ENCODE measurements at places on chromosomes 13 and 19. TPM values are rescaled to one million over a fixed set of nuclear protein-coding genes. Genes with fewer than 3 reads are reported as not detected.

DNA sequence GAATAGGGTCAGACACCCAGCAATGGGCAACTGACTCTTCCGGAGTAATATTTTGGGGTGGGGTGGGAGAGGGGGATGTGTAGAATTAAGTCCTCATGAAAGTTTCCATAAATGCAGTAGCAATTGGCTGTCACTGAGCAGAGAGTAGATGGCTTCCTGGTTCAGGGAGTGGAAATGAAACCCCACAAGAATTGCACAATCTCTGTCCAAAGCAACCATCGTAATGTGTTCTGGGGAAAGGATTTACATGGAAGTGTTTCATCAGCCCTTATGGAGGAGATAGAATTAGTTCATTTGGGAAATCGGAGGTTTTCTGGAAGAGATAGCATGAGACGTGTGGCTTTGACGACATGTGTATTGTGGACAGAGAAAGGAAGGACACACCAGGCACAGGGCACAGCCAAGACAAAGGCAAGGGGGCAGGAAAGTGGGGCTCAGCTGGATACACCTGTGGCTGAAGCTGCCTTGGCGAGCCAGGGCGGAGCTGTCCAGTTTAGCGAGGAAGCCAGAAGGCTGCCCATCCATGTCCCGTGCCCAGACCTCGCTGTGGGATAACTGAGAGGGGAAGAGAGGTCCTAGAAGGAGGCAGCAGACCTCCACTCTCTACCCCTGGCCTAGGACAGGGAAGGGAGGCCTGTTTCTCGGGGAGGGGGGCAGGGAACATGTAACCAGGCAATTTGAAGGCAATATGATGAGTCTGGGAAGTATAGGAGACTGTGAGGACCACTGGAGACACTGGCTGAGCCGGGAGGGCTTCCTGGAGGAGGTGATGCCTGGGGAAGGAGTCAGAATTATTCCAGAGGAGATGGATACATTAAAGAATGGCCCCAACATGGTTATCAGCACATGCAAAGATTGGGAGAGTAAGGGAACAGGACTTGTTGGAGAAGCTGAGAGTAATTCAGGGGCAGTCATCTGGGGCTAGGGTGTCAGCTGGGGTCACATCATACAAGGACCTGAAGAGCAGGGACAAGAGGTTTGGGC, 2.6 kb upstream of the CLEC4G start:
- peak; percentile 41 for DNase-seq

GRCh38 chr13:24218977-24219376, 58.5 kb downstream of the SPATA13 start:
- no peak for DNase-seq

DNA sequence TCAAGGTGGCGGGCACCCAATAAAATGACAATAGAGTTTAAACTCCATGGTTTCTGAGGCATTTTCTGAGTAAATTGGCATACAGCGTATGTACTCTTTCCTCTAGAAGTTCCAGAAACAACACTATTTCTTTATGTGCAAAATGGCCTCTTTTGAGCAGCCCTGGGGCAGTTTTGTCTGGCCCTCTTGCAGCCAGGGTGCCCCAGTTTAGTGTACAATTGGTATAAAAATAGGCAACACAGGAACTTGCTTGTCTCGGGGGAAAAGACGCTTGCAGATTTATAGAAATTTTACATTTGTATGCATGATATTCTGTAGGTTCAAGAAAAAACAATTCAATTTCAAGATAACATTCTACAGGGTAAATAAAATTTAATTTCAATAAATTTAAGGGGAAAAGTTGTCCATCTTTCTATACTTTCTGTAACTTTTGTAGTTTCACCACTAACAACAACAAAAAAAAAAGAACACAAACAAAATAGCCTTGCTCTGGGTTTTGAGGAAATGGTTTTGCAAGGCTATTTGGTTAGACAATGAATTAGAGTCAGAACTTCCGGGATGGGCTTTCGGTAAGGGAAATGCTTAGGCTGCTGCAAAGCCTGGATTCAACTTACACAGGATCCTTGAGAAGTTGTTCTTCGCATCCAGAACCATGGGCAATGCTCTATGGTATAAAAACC, 45.3 kb downstream of the LRCH1 start:
- no peak for DNase-seq

- no peak for DNase-seq
These were observed 462.0 kb upstream of the ZNF507 start for GRCh38 chr19:31883296-31883990.

GRCh38 chr13:112456138-112457056, 80.2 kb downstream of the SPACA7 start:
- no peak for DNase-seq

GRCh38 chr13:109981000-109981399, 194.6 kb upstream of the IRS2 start:
- DNase-seq, result no peak

DNA sequence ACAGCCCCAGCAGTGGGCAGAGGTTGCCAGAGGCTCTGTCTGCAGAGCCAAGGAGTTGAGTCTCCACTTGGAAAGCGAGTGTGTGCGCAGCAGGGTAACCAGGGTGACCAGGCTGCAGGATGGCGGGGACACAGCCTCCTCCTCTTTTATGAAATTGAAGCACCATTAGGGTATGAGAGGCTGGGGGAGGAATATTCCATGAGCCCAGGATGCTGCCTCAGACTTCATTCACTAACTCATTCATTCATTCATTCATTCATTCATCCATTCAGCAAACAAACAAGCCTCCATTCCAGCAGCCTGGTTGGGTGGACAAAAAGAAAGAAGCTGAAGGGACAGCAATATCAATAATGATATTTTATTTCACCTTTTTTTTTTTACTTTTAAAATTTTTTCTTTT, 6.6 kb upstream of the LMTK3 start:
- no peak for DNase-seq

GRCh38 chr19:16034958-16035560, 41.2 kb upstream of the TPM4 start:
- DNase-seq, result no peak

GRCh38 chr19:28296506-28296905, 916.4 kb downstream of the UQCRFS1 start:
- no peak for DNase-seq

- DNase-seq, result no peak
These were observed 86.8 kb downstream of the UBL3 start for GRCh38 chr13:29763436-29764180.

GRCh38 chr13:112842931-112843391, 126.1 kb upstream of the MCF2L start:
- no peak for DNase-seq

GRCh38 chr19:3046698-3047495, 15.4 kb downstream of the TLE5 start:
- no peak for DNase-seq

DNA sequence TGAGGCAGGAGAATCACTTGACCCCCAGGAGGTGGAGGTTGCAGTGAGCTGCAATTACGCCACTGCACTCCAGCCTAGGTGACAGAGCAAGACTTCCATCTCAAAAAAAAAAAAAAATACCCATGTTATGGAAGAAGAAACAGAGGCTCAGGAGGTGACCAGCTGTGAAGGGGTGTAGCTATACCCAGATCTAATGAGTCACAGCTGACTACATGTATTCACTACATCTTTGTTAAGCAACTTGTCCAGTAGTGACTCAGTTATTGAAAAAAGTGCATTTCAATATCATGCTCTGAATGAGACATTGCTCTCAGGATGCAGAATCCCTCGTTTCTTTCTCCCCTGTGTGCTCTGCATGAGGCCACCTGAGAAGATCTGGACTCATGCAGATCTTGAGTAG, 16.1 kb upstream of the SPART start:
- no peak for DNase-seq

DNA sequence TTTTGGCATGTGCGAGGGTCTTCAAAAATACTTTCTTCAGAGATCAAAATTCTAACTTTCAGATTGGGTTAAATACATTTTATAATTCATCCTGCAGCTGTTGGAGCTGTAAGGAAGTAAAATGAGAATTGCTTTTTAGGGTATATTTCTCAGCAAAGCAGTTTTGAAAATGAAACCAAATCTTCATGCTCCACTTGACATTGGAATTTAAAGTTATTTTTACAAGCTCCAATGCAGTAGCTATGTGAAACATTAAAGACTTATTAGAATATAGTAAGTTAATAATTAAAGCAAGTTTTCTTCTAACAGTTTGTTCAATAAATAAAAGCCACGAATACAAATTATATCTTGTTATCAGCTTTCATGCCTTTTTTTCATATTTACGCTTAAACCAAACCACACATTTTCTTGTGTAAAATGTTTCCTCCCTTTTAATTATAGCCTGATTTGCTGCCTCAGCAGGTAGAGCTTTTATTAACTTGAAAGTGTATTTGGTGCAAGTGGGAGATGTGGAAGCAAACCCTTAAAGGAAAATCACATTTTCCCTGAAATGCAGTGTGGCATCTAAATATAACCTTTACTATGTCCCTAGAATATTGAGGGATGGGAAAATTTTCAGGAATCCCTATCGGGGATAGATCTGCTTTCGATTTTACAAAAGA, 12.4 kb upstream of the MICU2 start:
- DNase-seq, result no peak

GRCh38 chr19:42286349-42287016, 15.4 kb upstream of the PRR19 start:
- no peak for DNase-seq

DNA sequence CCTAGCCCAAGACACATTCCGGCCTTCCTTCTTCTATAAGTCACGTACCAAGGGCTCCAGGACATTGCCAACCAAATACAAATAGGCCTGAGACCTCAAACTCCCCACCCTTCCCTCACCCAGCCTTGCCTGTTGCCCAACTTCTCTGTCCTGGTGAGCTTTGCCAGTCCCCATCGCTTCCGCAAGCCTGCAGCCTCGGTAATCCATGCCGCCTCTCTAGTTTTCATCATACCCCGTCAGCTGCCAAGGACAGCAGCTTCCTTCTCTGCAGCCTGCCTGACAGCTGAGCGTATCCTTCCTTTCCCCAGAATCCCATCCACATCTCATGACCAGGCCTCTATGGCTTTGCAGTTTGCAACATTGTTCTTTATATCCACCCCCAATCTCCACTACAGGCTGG, 36.6 kb upstream of the POMP start:
- DNase-seq, result no peak

Gene RYR1
- 0.02 TPM for total RNA-seq

Gene TUBA3C
- not detected for total RNA-seq

Gene C1QTNF9B
- total RNA-seq, result not detected

Gene CRYL1
- 14.8 TPM for total RNA-seq

Gene ZNF85
- 5.3 TPM for total RNA-seq

Gene NBEA
- 9.7 TPM for total RNA-seq

Gene ETV2
- total RNA-seq, result 1.6 TPM

Gene FOSB
- 43.8 TPM for total RNA-seq

Gene NPAS1
- total RNA-seq, result 1.0 TPM
